ENCODE measurements at places on chromosomes 7 and 10.

DNA sequence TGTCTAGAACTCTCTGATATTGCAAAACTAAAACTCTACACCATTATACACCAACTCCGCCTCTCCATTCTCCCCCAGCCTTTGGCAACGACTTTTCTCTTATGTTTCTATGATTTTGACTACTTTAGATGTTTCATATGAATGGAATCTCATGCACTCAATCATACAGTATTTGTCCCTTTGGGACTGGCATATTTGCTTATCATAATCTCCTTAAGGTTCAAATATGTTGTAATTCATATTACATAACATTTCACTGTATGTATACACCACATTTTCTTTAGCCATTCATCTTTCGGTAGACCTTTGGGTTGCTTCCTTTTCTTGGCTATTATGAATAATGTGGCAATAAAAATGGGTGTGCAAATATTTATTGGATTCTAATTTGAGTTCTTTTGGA lies 164.4 kb downstream of the ARL4A start:
- DNase-seq = no peak

GRCh38 chr7:149815661-149816266 lies 22.4 kb upstream of the ZNF862 start:
- DNase-seq = no peak

- DNase-seq = no peak
These were observed 52.9 kb downstream of the CYP2C9 start for GRCh38 chr10:94991243-94991888.

DNA sequence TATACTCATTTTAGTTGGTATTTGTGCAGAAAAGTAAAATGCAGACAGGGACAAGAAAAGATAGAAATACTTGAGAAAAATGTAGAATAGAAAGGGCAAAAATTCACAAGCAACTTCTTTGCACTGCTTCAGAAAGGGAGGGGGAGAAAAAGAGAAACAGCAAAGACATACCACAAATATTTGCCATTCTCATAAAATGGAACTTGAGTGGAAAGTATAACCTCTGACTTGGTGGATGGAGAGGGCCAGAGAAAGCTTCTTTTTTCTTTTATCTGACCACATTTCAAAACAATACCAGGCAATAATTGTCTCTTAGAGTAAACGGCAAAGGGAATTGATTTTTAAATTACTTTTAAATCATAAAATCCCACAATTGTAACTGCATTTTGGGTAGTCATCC lies 35.8 kb upstream of the TRUB1 start:
- no peak for DNase-seq

DNA sequence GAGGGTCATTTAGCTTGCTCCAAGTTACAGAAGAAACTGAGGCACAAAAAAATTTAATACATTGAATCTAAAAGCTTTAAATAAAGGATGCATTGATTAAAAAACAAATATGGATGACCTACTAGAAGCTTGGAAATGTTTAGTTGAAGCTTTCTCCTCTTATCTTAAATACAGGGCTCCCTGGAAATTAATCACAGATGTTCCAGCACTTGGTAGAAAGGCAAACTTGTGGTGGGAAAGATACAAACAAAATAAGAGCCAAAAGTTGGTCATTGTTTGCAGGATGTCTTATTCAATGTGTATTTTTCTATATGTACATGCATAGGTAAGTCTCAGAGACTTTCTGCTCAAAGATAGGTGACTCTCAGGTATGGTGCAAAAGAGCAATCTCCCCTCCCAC lies 40.7 kb upstream of the LYZL1 start:
- DNase-seq = no peak

DNA sequence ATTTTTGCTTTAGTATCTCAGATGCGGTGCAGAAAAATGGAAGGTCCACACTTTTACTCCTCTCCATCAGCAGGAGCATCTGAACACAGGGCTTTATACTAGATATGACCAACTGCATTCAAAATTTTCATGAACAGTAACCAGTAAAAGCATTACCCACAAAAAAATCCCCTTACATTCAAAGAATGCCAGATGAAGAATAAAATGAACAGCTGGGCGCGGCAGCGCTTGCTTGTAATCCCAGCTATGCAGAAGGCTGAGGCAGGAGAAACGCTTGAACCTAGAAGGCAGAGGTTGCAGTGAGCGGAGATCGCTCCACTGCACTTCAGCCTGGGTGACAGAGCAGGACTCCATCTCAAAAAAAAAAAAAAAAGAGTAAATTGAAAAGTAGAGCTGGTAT lies 3.1 kb downstream of the SAR1A start:
- no peak for DNase-seq

DNA sequence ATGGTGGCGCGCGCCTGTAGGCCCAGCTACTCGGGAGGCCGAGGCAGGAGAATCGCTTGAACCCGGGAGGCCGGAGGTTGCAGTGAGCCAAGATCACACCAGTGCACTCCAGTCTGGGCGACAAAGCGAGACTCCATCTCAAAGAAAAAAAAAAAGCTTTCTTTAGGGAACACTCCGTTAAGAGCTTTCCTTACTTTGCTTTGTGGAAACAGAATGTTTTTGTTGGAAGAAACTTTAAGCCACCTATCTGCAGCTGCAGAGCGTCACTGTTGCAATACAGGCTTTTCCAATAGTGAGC lies 641 bp upstream of the TPK1 start:
- DNase-seq = no peak

- DNase-seq = no peak
These were observed 39.1 kb downstream of the LRRTM3 start for GRCh38 chr10:66964946-66965345.

GRCh38 chr10:47287805-47288204 lies 12.2 kb upstream of the GDF10 start:
- no peak for DNase-seq

GRCh38 chr7:116455499-116455898 lies 44.0 kb upstream of the CAV2 start:
- DNase-seq = no peak

DNA sequence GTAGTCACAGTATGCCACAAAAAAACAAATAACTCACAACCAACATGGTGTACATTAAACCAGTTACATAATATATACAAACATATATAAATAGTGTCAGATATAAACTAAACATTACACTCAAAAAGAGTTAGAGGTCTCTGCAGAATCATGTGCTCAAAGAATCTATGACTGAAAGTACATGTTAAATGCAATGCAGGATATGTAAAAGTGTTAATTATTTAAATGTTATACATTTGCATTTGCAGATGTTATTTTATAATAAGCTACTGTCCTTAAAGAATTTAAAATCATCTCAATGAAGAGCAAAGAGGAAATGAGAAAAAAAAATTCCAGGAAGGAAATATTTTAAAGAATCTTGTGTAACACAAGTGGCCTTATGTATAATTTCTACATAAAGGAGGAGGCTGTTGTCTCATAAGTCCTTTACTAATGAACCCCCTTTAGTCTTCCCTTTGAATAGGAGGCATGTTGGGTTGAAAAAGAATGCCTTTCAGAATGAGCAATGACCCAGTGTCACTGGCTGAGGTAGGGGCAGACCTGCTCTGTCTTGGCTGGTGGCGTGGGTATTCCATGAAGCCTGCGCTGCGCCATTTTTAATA lies 148.9 kb downstream of the ITGA8 start:
- no peak for DNase-seq

DNA sequence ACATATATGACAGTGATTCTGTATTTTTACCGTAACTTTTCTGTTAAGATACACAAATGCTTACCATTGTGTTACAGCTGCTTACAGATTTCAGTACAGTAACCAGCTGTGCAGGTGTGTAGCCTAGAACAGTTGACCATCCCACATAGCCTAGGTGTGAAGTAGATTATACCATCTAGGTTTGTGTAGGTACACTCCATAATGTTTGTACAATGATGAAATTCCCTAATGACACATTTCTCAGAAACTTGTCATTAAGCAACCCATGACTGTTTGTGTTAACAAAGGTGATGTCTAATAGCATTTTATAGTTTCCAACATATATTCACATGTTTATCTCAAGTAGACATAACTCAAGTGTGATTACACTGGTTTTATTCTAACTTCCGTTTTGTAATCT lies 218.5 kb downstream of the PLXDC2 start:
- DNase-seq = no peak

GRCh38 chr10:132850896-132851295 lies 64.9 kb upstream of the NKX6-2 start:
- no peak for DNase-seq

DNA sequence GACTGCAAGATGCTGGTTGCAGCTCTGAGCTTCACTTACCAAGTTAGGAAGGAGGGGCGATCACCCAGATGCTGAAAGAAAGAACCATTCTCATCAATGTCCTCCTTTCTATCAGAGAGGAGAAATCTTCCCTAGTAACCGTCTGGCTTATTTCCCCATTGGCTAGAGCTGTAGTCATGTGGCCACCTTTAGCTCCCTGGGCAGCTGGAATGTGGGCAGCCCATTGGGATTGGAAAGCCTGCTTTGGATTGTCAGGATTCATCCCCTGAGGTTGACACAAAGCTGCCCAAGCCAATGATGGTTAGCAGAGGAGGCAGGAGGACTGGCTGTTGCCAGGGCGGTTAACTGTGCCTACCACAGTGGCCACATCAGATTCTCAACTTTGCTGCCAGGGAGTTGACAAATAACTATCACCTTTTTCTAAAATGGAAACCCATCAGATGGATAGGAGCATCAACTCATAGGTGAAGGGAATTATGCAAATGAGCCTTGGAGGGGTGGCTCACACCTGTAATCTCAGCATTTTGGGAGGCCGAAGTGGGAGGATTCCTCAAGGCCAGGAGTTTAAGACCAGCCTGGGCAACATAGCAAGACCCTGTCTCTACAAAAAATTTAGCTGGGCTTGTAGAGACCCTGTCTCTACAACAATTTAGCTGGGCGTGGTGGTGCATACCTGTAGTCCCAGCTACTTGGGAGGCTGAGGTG lies 206.4 kb upstream of the GALNT17 start:
- no peak for DNase-seq

GRCh38 chr7:98991141-98991540 lies 112.8 kb downstream of the TRRAP start:
- no peak for DNase-seq

DNA sequence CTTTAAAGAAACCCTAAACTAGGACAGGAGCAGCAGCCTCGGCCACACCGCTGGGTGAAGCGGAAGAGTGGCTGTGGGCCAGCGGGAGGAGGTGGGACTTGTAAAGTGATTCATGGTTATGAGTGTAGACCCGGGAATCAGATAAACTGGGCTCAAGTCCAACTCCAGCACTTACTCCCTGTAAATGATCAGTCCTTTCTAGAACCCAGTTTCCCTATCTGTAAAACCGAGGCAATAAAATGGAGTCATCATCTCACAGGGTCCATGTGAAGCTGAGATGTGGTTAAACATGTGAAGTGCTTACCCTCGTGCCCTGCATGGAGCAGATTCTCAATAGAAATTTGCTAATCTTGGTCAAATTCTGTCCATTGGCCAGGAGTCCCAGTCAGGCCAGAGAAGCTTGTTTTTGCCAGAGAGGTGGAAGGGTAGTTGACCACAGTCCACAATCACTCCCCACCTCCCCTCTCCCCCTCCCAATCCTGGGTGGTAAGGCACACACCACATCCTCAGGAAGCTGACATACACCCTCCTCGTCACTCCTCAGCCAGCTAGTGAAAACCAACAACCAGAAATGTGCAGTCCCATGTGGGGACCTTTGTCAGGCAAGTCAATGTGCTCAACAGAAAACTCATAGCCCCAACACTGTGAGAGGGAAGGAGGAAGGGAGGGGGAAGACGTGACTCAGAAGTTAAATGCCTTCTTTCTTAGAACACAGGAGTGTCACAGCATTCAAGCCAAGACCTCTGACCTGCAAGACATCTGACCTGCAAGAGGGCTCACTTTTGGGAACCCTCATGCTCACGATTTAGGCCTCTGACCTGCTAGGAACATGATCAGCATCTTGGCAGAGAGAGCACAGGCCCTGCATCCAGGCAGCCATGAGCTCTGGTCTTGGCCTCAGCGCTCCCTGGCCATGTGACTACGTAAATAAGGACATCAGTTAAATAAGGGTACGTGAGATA lies 145.1 kb downstream of the PLXNA4 start:
- peak; percentile 43 for DNase-seq

- DNase-seq = no peak
These were observed 100.9 kb downstream of the JMJD1C start for GRCh38 chr10:63364918-63365317.

- DNase-seq = peak; percentile 30
These were observed 26.6 kb downstream of the RPP38 start for GRCh38 chr10:15123749-15124184.

GRCh38 chr7:136956671-136957070 lies 88.2 kb downstream of the CHRM2 start:
- DNase-seq = no peak

DNA sequence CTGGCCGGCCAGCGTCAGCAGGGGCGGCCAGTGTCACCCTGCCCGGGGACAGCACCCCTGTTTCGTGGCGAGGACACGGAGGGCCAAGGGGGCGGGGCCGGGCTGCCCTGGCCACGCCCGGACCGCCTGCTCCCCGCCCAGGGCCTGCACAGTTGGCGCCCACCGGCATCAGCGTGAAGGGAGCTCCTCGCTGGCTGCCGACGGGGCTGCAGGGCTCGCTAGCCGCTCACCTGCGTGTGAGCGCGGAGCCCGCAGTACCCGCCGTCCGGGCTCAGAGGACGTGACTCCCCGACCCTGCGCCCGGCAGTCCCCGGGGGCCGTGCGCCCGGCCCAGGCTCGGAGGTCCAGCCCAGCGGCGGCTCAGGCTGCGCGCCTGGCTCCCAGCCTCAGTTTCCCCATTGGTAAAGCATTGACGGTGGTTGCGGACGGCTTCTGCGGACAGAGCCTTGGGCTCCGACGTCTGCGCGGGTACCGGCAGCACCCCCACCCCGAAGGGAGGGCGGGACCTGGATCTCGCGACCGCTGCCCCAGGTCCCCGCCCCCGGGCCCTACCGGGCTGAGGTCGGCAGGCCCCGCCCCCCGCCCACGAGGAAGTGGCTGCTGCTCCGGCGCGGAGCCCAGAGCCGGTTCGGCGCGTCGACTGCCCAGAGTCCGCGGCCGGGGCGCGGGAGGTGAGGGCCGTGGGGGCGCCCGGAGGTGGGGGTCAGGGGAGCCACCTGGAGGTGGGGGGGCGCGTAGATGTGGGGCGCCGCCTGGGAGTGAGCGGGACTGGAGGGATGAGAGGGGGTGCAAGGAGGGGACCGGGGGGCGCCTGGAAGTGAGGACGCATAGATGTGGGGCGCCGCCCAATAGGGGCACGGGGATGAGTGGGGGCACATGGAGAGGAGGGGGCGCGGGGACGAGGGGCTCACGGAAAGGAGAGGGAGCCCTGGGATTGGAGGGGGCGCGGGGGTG lies at the start of gene ARPC1B:
Gene ARPC1B, plus strand, starts transcription at position 620 of the 954 bp plus-strand sequence. CDS start 10,985 bp downstream, outside the sequence.
- DNase-seq = no peak

DNA sequence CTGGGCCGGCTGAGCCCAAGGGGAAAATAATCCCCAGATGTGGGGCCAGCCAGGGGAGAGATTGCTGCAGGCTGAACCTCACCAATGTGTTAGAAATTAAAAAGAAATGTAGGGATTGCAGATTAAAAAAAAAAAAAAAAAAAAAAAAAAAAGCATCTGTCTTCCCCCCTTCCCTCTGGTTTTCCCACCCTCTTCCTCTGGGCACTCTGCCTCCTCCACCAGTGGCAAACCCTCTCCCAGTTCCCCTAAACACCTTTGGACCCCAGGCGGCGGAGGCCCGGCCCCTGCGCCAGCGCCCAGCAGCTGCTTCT lies 7.1 kb downstream of the MNX1 start:
- DNase-seq = no peak

- no peak for DNase-seq
These were observed 29.0 kb downstream of the KIAA1217 start for GRCh38 chr10:24237801-24238395.

GRCh38 chr10:35579116-35579515 lies 26.0 kb upstream of the GJD4 start:
- no peak for DNase-seq
